WTC11 (cell line): ENCODE measurements at places on chromosomes 7 and 10.

GRCh38 chr10:42755556-42756093 is 27.0 kb upstream of the BMS1 start:
- H3K4me3 ChIP-seq = peak overlapping the region; percentile 68
- H3K4me1 ChIP-seq = no peaks in the 10 kb centered on the region; the same call in 1 of the 2 replicates
- H3K27me3 ChIP-seq = peaks cover 78% of the 10 kb centered on the region
- no peaks in the 10 kb centered on the region for H3K36me3 ChIP-seq

GRCh38 chr10:121478556-121478955 is 119.7 kb downstream of the FGFR2 start:
- no peaks in the 10 kb centered on the region for H3K4me1 ChIP-seq
- H3K27me3 ChIP-seq = no peaks in the 10 kb centered on the region
- H3K27ac ChIP-seq = no peak overlapping the region
- H3K36me3 ChIP-seq = peaks cover 51% of the 10 kb centered on the region
- DNase-seq = no peak

DNA sequence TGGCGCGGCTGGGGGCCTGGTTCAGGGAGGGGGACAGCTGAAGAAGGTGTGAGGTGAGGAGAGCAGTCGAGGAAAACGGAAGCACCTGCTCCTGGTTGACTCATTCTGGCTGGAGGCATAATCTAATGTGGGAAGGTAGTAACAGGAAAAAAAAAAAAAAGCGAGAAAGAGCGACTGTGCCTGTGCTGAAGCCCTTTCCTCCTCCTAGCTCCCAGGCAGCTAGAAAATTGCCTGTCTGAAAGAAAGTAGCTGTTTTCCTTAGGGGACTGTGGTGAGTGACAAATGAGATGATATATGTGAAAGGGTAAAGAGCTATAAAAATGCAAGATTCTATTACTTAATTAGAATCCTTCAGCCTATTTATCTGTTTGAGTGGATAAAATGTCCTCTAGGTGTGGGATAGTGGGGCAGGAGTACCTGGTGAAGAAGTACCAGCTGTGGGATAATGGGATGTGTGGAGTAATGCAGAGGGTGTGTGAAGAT is 4.9 kb upstream of the MEST start:
- peak overlapping the region; percentile 75 for H3K4me3 ChIP-seq

DNA sequence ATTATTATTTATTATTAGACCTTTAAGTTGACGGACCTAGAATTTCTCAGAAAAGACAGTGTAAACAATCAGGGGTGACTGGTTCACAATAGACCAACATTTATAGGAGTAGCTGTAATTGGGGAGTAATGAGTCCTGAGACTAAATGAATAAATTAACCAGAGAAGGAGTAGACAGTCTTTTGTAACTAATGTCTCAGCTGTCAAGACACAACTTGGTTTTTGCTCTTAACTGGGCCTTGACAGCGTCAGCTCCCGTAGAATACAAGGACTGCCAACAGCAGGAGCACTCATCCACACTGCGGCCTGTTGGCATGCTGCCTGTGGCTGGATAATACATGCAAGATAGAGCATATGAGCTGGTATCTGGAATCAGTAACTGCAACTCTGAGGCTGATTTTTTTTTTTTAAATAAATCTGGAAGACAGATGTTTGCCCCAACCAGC is 123.9 kb downstream of the CACNA2D1 start:
- H3K36me3 ChIP-seq = peaks cover 8% of the 10 kb centered on the region; the same call in 1 of the 2 replicates
- no peak for DNase-seq
- no peaks in the 10 kb centered on the region for H3K27me3 ChIP-seq
- peak overlapping the region; percentile 84 for H3K27ac ChIP-seq

DNA sequence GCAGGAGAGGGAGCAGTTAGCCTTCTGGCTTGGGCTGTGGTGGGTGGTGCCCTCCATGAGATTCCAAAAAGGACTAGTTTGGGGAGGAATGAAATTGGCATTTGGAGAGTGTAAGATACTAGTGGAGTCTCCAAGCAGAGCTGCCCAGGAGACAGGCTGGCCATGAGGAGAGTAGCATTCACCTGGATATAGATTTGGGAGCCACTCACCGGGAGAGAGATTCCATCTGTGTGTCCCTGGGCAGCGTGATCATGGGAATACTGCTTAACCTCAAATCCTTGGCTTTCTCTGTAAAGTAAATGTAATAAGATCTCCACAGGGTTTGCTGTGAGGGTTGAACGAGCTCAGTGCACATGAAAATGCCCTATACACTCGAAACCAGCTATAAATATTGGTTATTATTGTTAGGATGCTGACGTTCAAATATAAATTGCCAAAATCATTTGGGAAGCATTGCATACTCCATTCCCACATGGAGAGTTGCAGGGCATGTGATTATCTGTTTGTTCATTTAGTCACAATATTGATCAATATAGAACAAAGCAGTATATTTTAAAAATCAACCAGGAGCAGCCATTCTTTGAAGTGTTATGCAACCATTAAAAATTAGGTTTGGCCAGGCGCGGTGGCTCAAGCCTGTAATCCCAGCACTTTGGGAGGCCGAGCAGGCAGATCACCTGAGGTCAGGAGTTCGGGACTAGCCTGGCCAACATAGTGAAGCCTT is 143.7 kb downstream of the CUX1 start:
- peak overlapping the region; percentile 72; the same call in 1 of the 2 replicates for H3K27ac ChIP-seq
- H3K27me3 ChIP-seq = no peaks in the 10 kb centered on the region
- 0 out of 2 replicates have a peak, but pooled peaks cover 2% of the 10 kb centered on the region for H3K36me3 ChIP-seq
- no peak for DNase-seq
- H3K4me1 ChIP-seq = peaks cover 47% of the 10 kb centered on the region

DNA sequence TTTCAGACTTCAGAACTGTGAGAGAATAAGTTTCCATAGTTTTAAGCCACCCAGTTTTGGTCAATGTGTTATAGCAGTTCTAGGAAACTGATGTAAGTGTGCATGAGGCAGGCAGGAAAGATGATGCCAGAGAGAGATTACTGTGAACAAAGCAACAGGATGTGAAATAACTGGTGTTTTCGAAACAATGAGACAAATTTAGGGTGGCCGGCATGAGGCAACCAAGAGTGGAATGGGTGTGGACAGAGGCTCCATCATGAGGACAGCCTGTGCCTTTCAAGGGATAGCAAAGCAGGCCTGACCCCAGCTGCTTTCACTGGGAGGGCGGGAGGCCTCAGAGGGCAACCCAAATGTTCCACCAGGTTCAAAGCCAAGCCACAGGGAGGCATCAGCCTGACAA is 67.3 kb upstream of the UCN3 start:
- H3K36me3 ChIP-seq = no peaks in the 10 kb centered on the region
- no peak overlapping the region for H3K27ac ChIP-seq
- no peak for DNase-seq
- H3K27me3 ChIP-seq = no peaks in the 10 kb centered on the region

- no peak overlapping the region for H3K27ac ChIP-seq
- no peaks in the 10 kb centered on the region for H3K36me3 ChIP-seq
- peaks cover 1% of the 10 kb centered on the region for H3K4me1 ChIP-seq
- no peak for DNase-seq
Observed at GRCh38 chr10:3676564-3676963, 108.4 kb downstream of the KLF6 start.

- H3K27ac ChIP-seq = no peak overlapping the region
- DNase-seq = no peak
- H3K27me3 ChIP-seq = no peaks in the 10 kb centered on the region
Observed at GRCh38 chr10:61653699-61654098, 9.0 kb upstream of the CABCOCO1 start.

DNA sequence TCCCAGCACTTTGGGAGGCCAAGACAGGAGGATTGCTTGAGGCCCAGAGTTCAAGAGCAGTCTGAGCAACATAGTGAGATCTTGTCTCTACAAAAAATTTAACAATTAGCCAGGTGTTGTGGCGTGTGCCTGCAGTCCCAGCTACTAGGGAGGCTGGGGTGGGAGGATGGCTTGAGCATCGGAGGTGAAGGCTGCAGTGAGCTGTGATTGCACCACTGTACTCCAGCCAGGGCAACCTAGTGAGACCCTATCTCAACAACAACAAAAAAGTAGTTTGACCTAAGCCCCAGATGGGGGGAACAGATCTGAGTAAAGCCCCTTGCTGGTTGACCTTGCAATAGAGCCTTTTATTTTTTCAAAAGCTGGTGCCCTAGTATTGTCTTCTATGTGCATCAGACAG is 15.6 kb upstream of the CCSER2 start:
- no peak for DNase-seq
- H3K4me3 ChIP-seq = no peak overlapping the region
- H3K4me1 ChIP-seq = peaks cover 28% of the 10 kb centered on the region

GRCh38 chr7:37081436-37081835 is 357.1 kb upstream of the AOAH start:
- H3K4me3 ChIP-seq = no peak overlapping the region
- H3K27ac ChIP-seq = no peak overlapping the region
- H3K27me3 ChIP-seq = no peaks in the 10 kb centered on the region
- peaks cover 10% of the 10 kb centered on the region for H3K4me1 ChIP-seq

DNA sequence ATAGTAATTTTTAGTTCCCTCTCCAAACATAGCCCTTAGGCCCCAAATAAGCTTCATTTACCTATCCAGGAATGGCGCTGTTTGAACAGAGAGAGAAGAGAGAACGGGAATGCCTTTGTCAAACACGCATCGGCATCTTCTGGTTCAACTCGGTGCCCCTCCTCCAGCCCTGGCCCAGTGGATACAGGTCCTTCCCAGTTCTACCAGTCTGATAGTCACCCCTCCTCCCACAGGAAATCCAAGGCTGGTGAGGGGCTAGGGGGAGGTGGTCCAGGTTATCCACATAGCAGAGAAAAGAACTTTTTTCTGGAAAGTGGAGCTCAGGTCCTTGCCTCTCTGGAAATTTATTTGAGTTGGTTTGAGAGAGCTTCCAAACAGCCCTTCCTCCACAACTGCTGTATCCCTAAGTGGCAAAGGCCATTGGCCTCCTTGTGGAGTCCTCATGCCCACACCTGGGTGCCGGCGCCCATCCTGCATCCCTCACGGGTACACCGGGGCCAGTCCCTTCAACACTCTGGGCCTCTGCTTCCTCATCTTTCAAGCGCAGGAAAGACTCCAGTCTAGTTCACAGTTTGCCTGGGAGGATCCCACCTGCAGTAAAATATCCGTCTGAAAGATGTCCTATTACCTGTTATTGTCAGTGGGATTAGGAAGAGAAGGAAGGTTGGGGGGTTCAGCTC is 287.4 kb downstream of the CELF2 start:
- H3K36me3 ChIP-seq = peaks cover 41% of the 10 kb centered on the region
- no peak for DNase-seq
- H3K4me3 ChIP-seq = no peak overlapping the region
- H3K4me1 ChIP-seq = peaks cover 4% of the 10 kb centered on the region
- no peak overlapping the region for H3K27ac ChIP-seq

DNA sequence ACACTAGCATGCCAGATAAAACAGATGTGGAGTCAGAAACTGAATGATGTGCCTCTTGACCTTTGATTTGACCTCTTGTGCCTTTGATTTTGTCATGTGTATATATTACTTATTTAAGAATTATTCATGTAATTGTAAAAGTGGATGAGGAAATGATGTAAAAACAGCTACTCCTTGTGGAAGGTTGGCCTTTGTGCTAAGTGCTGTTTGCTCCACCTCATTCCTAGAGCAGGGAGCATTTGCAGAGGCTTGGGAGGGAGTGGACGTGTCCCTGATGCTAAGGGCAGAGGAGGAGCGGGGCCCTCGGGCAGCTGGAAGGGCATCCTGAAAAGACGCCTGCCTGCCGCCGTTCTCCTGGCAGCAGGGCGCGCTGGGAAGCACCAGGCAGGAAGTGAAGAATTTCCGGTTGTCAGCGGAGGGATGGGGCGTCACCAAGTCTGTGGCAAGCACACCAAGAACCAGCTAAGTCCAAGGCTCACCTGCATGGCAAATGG is 197.6 kb upstream of the ZNF32 start:
- no peak overlapping the region for H3K4me3 ChIP-seq
- no peak overlapping the region for H3K27ac ChIP-seq
- H3K36me3 ChIP-seq = no peaks in the 10 kb centered on the region
- H3K4me1 ChIP-seq = peaks cover 22% of the 10 kb centered on the region

- peak overlapping the region; percentile 60 for H3K4me3 ChIP-seq
- peaks cover 76% of the 10 kb centered on the region for H3K4me1 ChIP-seq
- DNase-seq = peak; percentile 67
- H3K36me3 ChIP-seq = peaks cover 3% of the 10 kb centered on the region; the same call in 1 of the 2 replicates
- H3K27ac ChIP-seq = no peak overlapping the region
Observed at GRCh38 chr10:99531026-99531695, 1.6 kb upstream of the NKX2-3 start.

- peaks cover 11% of the 10 kb centered on the region for H3K4me1 ChIP-seq
- H3K36me3 ChIP-seq = peaks cover 14% of the 10 kb centered on the region
- no peak overlapping the region for H3K4me3 ChIP-seq
Observed at GRCh38 chr10:118495499-118495898, 99.9 kb downstream of the PRLHR start.

DNA sequence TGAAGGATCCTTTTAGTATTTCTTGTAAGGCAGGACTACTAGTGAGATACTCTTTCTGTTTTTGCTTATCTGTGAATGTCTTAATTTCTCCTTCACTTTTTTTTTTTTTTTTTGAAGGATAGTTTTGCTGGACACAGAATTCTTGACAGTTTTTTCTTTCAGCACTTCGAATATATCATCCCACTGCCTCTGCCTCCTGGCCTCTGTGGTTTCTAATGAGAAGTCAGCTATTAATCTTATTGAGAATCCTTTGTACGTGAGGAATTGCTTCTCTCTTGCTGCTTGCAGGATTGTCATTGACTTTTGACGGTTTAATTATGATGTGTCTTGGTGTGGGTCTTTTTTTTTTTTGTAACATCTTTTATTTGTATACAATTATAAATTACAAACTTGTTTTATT is 12.6 kb upstream of the WAC start:
- no peak for DNase-seq
- peaks cover 32% of the 10 kb centered on the region for H3K27me3 ChIP-seq
- H3K4me3 ChIP-seq = no peak overlapping the region
- H3K27ac ChIP-seq = no peak overlapping the region
- peaks cover 5% of the 10 kb centered on the region for H3K4me1 ChIP-seq
- H3K36me3 ChIP-seq = peaks cover 23% of the 10 kb centered on the region

DNA sequence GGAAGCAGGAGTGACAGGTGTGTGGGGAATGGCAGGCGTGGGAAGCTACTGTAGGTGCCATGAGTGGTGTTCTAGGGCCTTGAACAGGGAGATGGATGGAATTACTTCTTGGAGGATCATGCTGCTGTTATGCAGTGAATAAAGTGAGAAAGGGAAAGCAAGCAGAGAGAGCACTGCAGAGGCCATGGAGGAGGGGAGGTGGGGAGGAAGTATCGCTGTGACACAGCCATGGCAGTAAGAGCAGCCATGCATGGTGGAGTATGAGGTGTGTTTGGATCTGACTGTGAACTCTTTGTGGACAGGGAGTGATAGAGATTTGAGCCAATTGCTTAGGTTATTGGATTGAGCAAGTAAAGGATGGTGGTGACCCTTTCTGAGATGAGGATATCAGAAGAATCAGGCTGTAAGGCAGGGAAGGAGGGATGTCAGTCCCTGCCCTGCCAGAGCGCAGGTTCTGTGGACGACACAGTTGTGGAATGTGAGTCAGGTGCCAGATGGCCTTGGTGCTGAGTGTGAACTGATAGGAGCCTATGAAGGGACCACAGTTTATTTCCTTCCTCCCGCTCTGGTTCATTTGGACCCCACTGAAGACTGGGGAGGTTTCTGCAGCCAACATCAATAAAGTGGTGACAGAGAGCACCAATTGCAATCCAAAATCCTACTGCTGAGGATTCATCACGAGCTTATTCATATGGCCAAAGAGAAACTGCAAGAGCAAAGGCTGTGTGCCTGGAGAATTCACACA is 105.5 kb upstream of the TMEM72 start:
- no peak overlapping the region for H3K4me3 ChIP-seq
- H3K27ac ChIP-seq = no peak overlapping the region
- no peak for DNase-seq
- H3K36me3 ChIP-seq = peaks cover 10% of the 10 kb centered on the region
